Peyer's patch (tissue), 4 donors: ENCODE measurements at places on chromosomes 2 and 18. TPM values are rescaled to one million over a fixed set of nuclear protein-coding genes. Genes with fewer than 3 reads are reported as not detected.

FEV gene
- total RNA-seq = 3.2 TPM

FSIP2 gene
- total RNA-seq = 5.0 TPM

UGT1A10 gene
- 19.0 TPM for total RNA-seq

SRBD1 gene
- total RNA-seq = 32.2 TPM

EPHA4 gene
- total RNA-seq = 12.2 TPM

SERPINB13 gene
- total RNA-seq = not detected

UGT1A7 gene
- 22.6 TPM for total RNA-seq

CHN1 gene
- 3.4 TPM for total RNA-seq

TBR1 gene
- not detected for total RNA-seq

TMEM182 gene
- total RNA-seq = 1.1 TPM

CD302 gene
- 17.9 TPM for total RNA-seq

GNAL gene
- total RNA-seq = 4.6 TPM

DNA sequence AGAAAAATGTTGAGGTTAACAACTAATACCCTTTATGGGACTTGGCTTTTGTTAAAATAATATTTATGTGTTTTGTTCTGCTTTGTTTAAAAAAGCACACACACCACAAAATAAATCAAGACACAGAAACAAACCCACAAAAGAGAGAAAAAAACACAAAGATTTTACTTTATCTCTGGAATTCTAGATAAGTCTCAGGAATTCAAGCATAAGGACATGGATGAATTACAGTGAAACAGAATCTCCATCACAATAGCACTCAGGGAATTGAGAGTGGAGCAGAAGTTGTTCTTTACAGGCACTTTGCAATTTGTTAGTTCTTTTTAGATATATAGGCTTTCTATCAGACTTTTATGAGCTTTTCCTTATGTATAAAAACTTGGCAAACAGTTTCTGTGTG lies 360.9 kb upstream of the ZC3H15 start:
- H3K36me3 ChIP-seq = no peaks in the 10 kb centered on the region
- no peak overlapping the region for H3K27ac ChIP-seq
- H3K4me1 ChIP-seq = no peaks in the 10 kb centered on the region
- DNase-seq = no peak
- no peaks in the 10 kb centered on the region for H3K27me3 ChIP-seq

DNA sequence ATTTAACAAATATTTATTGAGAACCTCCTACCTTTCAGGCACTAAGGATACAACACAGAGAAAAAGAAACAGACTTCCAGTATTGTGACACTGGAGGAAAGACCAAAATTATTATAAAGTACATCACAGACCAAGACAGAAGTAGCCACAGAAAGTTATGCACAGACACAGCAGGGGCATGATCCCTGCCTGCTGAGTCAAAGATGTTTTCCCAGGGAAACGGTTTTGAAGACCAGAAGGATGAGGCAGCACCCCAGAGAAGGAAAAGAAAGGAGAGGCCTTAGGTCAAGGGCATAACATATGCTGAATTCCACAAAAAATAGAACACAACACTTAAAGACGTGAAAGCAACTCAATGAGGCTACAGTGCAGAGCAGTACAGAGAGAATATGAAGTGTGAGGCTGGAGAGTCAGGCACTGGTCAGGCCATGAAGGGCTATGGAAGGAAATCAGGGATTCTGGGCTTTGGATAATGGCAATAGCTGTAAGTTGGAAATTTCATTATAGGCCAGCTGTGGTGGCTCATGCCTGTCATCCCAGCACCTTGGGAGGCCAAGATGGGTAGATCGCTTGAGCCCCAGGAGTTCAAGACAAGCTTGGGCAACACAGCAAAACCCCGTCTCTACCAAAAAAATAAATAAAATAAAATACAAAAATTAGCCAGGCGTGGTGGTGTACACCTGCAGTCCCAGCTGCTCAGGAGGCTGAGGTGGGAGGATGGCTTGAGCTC lies 8.2 kb downstream of the ADAM17 start:
- DNase-seq = no peak
- H3K27me3 ChIP-seq = no peaks in the 10 kb centered on the region
- H3K4me3 ChIP-seq = no peak overlapping the region
- H3K36me3 ChIP-seq = no peaks in the 10 kb centered on the region
- no peak overlapping the region for H3K27ac ChIP-seq

GRCh38 chr2:120044336-120044735 lies 31.5 kb downstream of the EPB41L5 start:
- H3K4me3 ChIP-seq = no peak overlapping the region
- no peak overlapping the region for H3K27ac ChIP-seq
- no peak for DNase-seq
- H3K4me1 ChIP-seq = no peaks in the 10 kb centered on the region

- H3K4me1 ChIP-seq = peaks cover 10% of the 10 kb centered on the region
- DNase-seq = no peak
- peak overlapping the region; percentile 96 for H3K27ac ChIP-seq
- H3K27me3 ChIP-seq = no peaks in the 10 kb centered on the region
- H3K4me3 ChIP-seq = peak overlapping the region; percentile 85
These were observed 1.2 kb downstream of the KDSR start for GRCh38 chr18:63365876-63366212.

DNA sequence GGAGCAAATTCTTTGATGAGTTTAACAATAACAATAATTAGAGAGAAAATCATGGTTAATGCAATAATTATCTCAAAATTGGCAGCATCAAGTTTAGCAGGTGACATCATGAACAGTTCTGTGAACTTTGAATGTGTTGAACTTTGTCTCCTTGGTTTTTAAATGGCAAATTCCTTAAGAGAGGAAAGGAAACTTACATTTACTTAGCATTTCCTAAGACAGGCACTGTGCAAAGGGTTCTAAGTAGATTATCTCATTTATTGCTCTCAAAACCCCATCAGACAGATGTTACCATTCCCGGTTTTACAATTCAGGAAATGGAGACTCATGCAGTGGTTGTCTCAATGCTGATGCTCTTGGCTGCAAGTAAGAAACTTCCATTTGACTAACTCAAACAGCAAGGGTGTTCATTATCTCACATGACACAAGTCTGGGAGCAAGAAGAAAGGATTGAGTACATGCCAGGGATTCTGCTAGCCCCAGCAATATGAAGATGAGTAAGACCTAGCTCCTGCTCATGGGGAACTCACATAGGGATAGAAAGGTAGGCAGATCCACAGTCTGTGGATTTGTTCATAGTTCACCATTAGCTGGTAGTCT lies 81.3 kb upstream of the ITGA6 start:
- DNase-seq = no peak
- no peaks in the 10 kb centered on the region for H3K36me3 ChIP-seq
- no peak overlapping the region for H3K4me3 ChIP-seq
- no peak overlapping the region for H3K27ac ChIP-seq
- no peaks in the 10 kb centered on the region for H3K4me1 ChIP-seq
- H3K27me3 ChIP-seq = no peaks in the 10 kb centered on the region

DNA sequence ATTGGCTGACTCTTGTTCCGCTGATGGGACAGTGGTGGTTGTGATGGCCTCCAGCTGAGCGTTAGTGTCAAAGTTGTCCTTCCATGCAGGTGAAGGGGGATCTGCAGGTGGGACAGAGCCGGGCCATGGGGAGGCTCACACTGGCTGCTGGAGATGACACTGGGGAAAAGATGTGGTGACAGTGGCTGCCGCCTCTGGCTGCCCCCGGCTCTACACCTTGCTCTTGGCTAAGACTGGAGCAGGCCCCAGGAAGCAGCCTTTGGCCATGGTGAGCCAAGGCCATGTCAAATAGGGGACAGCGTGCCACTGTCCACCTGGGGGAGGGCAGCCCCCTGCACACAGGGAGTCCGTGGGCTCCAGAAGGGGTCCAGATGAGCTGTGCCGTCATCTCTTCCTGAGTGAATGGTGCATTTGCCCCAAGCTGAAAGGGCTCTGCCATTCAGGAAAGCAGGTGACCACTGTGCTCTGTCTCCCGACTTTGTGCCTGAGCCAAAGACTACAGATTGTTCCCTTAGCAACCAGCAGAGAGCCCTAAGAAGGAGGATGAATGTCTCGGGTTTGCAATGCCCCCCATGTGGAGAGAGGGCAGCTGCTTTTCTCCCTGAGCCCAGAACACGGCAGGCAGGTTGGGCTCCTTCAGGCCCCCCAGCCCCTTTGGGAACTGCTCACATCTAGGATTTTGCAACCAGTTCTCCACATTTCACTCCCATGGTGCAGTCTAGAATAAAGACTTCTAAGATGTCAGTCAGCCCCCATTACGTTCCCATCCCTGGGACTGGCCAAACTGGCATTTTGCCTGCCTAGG lies 79.1 kb upstream of the BCL2L11 start:
- H3K27ac ChIP-seq = no peak overlapping the region
- H3K4me3 ChIP-seq = no peak overlapping the region
- no peaks in the 10 kb centered on the region for H3K4me1 ChIP-seq
- no peaks in the 10 kb centered on the region for H3K36me3 ChIP-seq
- DNase-seq = peak; percentile 31

DNA sequence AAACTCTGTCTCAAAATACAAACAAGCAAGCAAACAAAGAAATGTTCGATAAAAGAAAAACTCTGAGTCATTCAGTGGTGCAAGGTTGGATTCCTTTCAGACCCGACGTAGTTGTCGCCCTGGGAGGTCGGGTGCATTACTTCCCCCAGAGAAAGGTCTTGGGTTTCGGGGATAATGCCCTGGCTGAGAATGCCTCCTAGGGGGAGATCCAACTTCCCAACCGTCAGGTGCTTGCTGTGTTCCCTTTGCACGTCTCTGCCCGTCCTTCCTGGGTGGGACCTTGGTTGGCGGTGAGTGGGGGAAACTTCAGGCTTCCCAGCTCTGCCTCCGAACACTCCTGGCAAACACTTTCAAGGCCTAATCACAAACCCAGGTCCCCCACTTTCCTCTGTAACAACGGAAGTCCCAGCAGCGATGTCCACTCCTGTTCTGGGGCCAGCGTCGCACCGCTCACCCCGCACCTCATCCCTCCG lies 609 bp downstream of the TPGS2 start:
- peaks cover 18% of the 10 kb centered on the region for H3K4me1 ChIP-seq
- no peaks in the 10 kb centered on the region for H3K36me3 ChIP-seq
- DNase-seq = peak; percentile 23
- peak overlapping the region; percentile 72 for H3K4me3 ChIP-seq
- no peaks in the 10 kb centered on the region for H3K27me3 ChIP-seq
- H3K27ac ChIP-seq = peak overlapping the region; percentile 83

DNA sequence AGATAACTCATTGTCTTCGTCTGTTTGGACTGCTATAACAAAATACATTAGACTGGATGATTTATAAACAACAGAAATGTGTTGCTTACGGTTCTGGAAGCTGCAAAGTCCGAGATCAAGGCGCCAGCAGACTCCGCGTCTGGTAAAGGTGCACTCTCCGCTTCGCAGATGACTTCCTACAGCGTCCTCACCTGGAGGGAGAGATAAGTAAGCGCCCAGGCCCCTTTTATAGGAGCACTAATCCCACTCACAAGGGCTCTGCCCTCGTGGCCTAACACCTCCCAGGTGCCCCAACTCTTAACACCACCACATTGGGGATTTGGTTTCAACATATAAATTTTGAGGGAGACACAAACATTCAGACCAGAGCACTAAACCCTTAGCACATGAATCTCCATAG lies 51.3 kb downstream of the SERTAD2 start:
- H3K4me1 ChIP-seq = peaks cover 3% of the 10 kb centered on the region
- no peak overlapping the region for H3K4me3 ChIP-seq
- no peaks in the 10 kb centered on the region for H3K36me3 ChIP-seq
- DNase-seq = no peak
- no peak overlapping the region for H3K27ac ChIP-seq

- H3K27me3 ChIP-seq = no peaks in the 10 kb centered on the region
- no peaks in the 10 kb centered on the region for H3K36me3 ChIP-seq
- no peaks in the 10 kb centered on the region for H3K4me1 ChIP-seq
- DNase-seq = peak; percentile 65
- H3K27ac ChIP-seq = peak overlapping the region; percentile 72
- H3K4me3 ChIP-seq = peak overlapping the region; percentile 65
These were observed 141.2 kb upstream of the CTAGE1 start for GRCh38 chr18:22558945-22559385.

DNA sequence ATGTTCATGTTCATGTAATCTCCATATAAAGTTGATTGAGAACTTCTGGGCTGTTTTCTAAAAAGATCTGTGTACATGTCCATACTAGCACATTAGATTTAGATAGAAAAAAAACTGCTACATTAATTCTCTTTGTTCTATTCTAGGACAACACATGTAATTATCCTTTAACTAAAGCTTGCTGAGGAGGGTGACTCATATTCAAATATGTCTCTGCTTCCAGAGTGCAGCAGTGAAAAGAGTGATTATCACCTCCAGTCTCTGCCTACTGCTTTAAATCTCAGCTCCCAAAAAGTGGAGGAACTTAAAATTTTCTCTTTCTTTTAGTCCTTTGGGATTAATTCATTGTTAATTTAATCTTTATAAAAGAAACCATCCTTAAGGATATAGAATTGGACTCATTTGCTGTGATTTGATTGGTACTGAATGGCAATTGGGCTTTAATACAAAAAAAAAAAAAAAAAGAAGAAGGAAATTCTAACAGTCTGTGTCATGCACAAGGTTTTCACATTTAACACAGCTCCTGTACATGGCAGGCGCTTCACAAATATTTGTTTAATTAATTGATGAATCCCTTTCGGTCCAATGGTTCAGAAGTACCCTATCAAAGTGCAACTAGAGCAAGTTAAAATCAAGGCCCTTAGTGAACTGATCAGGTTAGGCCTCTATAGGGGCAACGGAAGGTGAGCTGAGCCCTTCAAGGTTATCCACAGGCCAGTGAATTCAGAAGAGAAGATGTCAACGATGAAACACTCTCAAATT lies 214.0 kb upstream of the KCNJ3 start:
- no peaks in the 10 kb centered on the region for H3K27me3 ChIP-seq
- H3K4me3 ChIP-seq = no peak overlapping the region
- H3K36me3 ChIP-seq = no peaks in the 10 kb centered on the region
- peaks cover 10% of the 10 kb centered on the region for H3K4me1 ChIP-seq
- H3K27ac ChIP-seq = no peak overlapping the region
